ENCODE measurements at places on chromosomes 16 and 17.

DNA sequence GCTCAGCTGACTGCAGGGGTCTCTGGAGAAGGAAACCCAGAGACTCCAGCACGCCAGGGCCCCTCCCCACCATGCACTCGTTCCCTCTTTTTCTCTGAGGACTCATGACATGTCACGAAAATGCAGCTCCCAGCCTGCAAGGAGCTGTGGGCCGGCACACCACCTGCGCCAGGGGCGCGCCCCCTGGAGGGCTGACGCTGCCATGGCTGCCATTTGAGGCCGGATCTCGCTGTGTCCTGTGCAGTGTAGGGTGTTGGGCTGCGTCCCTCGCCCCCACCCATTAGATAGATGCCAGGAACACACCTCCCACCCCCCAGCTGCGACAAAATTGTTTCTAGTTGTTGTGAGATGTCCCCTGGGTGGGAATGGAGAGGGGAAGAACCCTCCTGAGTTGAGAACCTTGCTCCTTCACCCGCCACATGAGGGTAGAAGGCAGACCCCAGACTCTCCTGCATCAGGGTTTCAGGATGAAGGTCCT, 8.2 kb downstream of the SYNGR2 start:
- DNase-seq, result peak; percentile 12

- DNase-seq, result no peak
Measured at GRCh38 chr17:78791840-78792709, 10.0 kb upstream of the CYTH1 start.

DNA sequence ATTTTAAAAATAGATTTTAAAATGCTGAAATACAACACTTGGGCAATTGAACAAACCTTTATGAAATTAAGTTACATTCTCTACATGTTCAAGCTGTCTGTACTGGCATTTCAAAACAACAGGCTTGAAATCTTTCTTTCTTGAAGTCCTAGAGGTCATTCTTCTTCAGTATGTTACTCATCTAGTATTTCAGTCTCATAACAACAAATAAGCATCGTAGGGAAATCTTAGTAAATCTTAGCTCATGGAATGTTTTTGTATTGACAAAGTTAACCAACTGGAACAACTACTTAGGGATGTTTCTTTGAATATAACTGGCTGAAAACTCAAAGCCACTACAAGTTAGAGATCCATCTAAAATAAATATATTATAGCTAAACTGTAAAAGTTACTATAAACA, 96.6 kb downstream of the KIF2B start:
- no peak for DNase-seq

DNA sequence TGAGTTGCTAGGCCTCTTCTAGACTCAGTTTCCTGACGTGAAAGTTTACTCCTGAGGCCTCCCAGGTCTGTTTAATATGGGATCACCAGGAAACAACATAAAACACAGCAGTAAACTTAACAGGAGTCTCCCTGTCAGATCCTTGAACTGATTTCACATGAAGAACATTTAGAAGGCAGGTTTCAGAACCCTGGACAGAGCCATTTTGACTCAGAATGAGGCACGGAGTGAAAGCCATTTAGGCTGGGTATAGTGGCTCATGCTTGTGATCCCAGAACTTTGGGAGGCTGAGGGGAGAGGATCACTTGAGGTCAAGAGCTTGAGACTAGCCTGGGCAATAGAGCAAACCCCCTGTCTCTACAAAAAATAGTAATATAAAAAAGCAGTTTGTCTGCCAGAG, 289.1 kb downstream of the CA10 start:
- no peak for DNase-seq

DNA sequence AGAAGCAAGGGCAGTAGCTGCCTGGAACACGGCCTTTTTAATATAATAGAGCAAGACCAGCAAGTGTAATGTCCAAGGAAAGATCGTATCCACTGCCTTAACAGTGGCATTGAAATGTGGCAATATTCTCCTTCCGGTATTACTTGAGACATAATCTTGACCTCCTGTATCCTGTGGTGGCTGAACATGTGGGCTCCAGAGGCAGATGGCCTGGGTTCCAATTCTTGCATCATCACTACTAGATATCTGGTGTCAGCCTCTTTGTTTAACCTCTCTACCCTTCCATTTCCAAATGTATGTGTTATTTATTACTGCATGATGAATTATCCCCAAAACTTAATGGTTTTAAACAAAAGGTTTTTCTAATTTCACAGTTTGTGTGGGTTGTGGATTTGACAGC, 3.5 kb upstream of the CDYL2 start:
- DNase-seq, result no peak

GRCh38 chr17:1907909-1908698, 78.3 kb downstream of the RPA1 start:
- no peak for DNase-seq

GRCh38 chr17:14845591-14846281, 419.4 kb downstream of the PMP22 start:
- DNase-seq, result no peak

GRCh38 chr17:8869114-8869815, 1.8 kb upstream of the PIK3R6 start:
- no peak for DNase-seq

DNA sequence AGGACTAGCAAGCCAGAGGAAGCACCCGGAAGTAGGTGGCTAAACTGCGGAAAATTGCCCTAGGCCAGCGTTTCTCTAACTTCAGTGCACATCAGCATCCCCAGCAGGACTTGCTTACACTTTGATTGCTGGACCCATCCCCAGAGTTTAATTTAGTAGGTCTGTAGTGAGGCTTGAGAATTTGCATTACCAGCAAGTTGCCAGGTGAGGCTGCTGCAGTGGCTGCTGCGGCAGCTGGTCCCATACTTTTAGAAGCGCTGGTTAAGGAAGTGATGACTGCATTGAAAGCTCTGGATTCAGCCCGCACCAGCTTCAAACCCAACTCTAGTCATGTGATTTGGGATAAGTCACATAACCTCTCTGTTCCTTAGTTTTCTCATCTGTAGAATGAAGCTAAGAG, 4.2 kb downstream of the EEF2K start:
- DNase-seq, result no peak

DNA sequence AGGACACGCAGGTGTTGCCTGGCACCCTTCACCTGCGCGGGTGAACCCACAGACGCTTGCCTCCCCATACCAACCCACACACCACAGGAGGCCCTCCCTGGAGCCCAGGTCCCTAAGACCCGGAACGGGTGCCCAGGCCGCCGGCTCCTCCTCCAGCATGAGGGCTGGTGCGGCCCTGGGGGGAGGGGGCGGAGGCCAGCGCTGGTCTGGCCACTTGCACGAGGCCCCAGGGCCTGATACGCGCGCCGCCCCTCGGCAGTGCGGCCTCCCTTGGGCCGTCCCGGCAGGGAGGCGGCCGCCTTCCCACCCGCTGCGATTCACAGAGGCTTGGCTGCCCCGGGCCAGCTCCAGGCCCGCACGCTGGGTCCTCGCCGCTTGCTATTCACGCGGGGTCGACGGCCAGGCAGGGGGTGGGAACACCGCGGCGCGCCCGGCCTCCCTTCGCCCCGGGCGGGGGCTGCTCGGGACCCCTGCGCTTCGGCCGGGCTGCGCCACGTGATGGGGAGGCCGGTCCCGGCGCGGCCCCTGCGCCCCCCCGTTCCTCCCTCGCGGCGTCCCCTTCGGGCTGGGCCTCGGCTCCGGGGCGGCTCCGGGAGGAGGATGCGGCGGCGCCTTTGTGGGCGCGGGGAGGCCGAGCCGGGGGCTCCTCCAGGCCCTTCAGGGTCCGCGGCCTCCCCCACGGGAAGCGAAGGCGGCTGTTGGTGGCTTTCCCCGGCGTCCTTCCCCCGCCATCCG, 685 bp downstream of the FASN start:
- DNase-seq, result no peak

DNA sequence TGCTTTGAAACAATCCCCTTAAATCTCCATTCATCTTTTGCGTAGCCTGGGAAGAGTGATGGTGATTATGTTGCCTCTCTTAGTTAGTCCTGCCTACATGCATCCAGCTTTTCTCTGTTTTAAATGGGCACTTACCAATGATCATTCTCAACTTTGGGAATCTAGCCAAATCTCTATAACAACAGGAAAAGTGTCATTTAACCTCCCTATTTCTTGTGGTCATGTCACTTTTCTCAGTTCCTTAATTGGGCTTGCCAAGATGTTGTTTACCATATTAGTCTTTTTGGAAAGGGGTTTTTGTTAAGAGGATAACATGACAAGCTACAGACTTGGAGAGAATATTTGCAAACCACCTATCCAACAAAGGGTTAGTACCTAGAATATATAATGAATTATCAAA, 15.6 kb upstream of the CLEC10A start:
- no peak for DNase-seq

DNA sequence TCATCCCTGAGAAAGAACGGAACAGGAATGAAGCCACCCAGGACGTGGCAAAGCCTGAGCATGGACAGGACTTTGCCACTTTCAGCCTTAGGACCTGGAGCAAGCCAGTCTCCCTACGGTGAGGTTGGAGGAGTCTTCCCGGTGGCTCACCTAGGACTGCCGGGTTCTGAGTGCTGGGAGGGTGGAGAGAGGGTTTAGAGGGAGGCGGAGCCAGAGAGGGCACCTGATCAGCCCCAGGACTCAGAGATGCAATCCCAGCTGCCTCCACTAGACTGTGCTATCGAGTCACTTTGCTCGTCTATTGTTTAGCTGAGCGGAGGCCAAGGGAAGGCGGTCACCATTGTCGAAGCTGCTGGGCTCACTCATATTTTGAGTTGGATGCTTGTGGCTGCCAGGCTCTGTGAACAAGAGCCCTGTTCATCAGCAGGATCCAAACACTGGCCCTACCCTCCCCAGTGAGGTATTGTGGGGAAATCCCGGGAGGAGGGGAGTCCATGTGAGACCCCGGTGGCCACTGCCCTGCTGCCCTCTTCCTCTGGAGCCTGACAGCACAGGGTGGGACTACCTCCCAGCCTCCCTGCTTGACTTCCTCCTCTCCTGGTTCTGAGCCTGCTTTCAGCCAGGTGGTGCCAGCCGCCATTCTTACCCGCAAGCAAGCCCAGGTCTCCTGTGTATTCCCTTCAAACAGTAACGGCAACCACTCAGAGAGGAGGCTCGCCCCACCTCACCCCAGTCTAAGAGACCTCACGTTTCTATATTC, 7.0 kb downstream of the KRT14 start:
- DNase-seq, result peak; percentile 80

- DNase-seq, result no peak
Measured at GRCh38 chr17:40564883-40565768, at the start of gene CCR7. CCR7 (minus strand) TSS chr17:40565472; CDS start chr17:40565409, 63 bp downstream.

- DNase-seq, result no peak
Measured at GRCh38 chr16:28084209-28084608, 20.7 kb upstream of the GSG1L start.

DNA sequence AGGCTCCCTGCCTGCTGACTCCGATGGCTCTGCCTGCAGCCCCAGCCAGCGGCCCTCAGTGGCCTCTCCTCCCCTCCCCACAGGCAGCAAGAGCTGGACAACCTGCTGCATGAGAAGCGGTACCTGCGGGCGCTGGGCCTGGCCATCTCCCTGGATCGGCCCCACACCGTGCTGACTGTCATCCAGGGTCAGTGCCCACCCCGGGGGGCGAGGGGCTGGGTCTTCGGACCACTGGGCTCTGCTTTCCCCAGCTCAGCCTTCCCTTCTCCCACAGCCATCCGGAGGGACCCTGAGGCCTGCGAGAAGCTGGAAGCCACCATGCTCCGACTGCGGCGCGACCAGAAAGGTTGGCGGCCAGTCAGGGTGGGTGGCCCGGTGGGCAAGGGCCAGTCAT, 3.4 kb downstream of the NOXO1 start:
- DNase-seq, result no peak

- no peak for DNase-seq
Measured at GRCh38 chr16:10895053-10895946, 18.3 kb downstream of the CIITA start.

DNA sequence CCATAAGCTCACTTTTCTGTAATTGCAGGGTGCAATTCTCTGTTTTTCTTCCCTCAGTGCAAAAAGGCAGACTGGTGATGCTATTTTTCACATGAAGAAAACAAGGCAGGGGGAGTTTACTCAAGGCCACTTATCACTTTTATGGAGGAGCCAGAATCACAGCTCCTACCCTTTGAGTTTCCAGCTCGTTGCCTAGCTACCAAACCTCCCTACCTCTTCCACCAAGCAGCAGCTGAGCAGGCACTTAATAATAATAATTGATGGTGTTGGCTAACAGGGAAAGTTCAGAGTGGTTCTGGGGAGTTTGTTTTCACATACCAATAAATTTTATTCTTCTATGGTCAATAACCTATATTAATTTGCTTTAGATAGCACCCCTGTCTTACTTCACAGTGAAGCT, 31.9 kb upstream of the MPHOSPH6 start:
- peak; percentile 69 for DNase-seq

- no peak for DNase-seq
Measured at GRCh38 chr16:65658349-65658748, 536.5 kb upstream of the CDH11 start.

GRCh38 chr16:81932668-81933067, 78.6 kb downstream of the SDR42E1 start:
- DNase-seq, result no peak

- no peak for DNase-seq
Measured at GRCh38 chr17:74663561-74663960, 40.0 kb upstream of the CD300E start.

DNA sequence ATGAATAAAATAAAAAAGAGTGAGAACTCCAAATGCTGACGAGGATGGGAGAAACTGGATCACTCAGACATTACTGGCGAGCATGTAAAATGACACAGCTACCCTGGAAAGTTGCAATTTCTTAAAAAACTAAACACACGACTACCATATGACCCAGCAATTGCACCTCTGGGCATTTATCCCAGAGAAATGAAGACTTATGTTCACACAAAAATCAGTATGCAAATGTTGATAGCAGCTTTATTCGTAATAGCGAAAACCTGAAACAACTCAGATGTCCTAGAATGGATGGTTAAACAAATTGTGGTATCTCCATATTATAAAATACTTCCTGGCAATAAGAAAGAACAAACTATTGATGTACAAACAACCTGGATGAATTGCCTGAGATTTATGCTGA, 357.2 kb upstream of the ASIC2 start:
- DNase-seq, result no peak

DNA sequence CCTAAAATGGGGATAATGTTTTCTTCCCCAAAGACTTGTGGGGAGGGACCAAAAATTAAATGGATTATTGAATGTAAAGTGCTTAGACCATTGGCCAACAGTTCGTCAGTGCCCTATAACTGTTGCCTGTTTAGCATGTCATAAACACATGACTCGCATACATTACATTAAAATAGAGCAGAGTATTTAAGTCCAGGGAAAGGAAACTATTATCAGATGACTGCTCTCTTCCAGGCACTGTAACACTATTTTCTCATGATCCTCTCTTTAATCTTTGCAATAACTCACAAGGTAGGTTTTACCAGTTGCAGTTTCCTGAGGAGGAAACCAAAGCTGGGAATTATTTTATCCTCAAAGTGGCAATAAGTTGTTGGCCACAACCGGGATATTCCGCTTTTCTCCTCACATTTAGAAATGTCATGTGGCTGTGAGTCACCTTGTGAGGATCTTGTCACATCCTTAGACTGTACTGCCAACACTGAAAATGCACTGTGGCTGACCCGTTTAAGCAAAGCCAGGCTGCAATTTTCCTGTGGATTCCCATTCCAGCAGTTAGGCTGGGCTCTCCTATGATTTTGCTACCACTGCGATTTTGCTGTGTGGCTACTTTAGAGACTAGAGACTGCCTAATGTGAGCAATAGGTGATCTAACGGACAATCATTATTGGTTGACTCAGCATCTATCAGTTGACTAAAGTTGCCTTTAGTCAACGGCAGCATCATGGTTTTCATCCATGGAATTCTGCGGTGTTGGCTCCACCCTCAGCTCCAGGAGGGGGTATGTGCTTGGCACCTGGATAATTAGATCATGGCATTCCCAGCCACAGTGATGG, 58.3 kb upstream of the DHX40 start:
- DNase-seq, result no peak
